Activated CD8-positive, alpha-beta memory T cell treated with anti-CD3 and anti-CD28 coated beads, Interleukin-2, amount 50 U/mL, for 4 hours (primary cell): ENCODE measurements at places on chromosomes 6 and 20.

- no peak for DNase-seq
These were observed 11.8 kb downstream of the CASS4 start for GRCh38 chr20:56423886-56424285.

GRCh38 chr6:119187596-119187995, 109.1 kb upstream of the FAM184A start:
- DNase-seq = no peak

- DNase-seq = peak; percentile 23
These were observed 611 bp downstream of the EPB41L2 start for GRCh38 chr6:131062241-131063027.

- no peak for DNase-seq
These were observed 103.4 kb downstream of the SYNDIG1 start for GRCh38 chr20:24572862-24573261.

DNA sequence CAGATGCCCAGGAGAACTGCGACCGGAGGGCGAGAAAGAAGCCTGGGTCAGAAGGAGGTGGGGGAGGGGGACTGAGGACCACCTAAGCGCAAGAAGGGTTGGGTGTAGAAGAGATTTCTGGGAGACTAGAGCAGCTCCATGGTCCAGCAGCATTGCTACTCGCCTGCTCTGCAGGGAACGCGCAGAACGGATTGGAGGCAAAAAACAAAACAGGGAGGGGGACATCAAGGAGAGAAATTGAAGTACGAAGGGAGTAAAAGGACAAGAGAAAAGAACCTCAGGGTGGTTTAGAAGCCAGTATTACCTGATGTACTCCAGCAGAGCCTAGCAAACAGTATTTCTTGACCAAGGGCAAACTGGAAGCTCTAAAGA, 537 bp upstream of the GABBR1 start:
- DNase-seq = no peak

- no peak for DNase-seq
These were observed 22.6 kb upstream of the SIRPB2 start for GRCh38 chr20:1513801-1514200.

GRCh38 chr20:62887152-62887859, 25.7 kb upstream of the TCFL5 start:
- no peak for DNase-seq

GRCh38 chr20:24089576-24089975, 101.0 kb upstream of the GGTLC1 start:
- DNase-seq = no peak

DNA sequence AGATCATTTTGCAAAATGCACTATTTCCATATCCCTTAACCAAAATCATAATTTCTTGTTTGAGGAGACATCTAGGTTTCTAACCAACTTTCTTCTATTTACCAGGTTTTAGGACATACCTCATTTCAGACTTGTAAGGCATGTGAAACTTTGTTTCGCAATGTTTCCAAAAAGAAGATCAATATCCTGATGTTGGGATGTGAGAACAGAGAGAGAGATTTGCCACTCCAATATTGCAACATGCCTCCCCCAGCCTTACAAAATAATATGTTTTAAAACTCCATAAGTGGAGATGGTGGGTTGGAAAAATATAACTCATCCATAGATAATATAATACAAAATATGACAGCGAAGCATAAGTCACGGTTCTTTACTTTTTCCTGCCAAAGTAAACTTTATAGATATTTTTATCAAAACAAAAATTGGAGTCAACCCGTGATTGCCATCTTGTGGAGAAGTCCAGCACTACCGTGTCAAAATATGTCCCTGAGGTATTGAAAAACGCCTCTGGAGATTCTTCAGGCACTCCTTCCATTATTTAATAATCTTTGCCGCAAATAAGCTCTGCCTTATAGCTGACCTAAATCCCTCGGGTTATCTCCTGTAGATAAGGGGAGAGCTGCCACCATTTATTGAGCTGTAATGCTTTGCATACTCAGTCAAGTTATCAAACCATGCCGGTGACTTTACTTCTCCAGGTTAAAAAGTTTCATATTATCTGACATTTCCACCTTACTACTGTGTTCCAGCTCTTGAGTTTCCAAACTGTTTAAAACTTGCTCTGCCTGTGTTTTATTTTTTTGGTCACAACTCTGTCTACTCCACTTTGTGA, 534.2 kb downstream of the HACE1 start:
- DNase-seq = no peak

- no peak for DNase-seq
These were observed 185.2 kb upstream of the ARG1 start for GRCh38 chr6:131387562-131388447.

DNA sequence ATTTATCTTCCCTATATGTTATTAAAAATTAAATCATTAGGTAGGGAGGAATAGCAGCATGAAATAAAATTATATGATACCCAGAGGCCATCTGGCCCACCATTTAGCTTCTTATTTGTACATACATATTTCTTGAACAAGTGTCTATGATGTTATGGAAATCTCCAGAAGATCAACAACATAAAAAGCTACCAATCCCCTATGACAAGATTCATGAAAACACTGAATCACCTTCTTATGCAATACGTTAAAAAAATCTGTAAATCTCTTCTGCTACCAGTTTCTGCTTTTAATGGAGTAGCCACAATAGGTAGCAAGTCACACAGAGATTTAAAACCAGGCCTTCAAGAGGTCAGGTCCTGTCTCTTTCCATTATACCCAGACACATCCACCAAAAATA, 125.8 kb upstream of the ENPP5 start:
- DNase-seq = no peak

DNA sequence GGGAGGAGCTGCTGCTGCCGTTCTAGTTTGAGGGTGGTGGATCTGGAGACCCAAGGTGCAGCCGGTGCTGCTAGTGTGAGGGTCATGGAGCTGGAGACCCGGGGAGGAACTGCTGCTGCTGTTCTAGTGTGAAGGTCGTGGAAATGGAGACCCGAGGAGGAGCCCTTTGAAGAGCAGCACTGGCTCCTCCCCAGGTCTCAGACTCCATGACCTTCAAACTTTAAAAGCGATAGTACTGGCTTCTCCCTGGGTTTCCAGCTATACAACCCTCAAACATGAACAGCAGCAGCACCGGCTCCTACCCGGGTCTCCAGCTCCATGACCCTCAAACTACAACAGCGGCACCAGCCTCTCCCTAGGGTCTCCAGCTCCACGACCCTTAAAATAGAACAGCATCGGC, 15.5 kb downstream of the ULBP3 start:
- DNase-seq = no peak

DNA sequence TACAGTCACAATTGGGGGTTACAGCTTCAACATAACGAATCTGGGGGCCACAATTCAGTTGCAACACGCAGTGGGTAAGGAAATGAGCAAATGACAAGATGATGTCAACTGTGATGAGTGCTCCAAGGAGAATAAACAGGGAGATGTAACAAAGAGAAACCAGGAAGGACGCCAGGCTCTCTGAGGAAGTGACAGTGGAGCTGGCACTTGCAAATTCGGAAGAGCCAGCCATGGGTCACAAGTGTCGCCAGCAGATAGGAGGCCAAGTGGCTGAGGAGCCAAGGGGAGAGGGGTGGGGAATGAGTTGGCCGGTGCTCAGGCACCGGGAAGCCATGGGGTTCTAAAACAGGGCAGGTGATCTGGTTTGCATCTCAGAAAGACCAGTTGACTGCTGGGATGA, 136.4 kb downstream of the EYA2 start:
- no peak for DNase-seq

GRCh38 chr6:30615219-30615957, 1.7 kb downstream of the PPP1R10 start:
- DNase-seq = no peak

DNA sequence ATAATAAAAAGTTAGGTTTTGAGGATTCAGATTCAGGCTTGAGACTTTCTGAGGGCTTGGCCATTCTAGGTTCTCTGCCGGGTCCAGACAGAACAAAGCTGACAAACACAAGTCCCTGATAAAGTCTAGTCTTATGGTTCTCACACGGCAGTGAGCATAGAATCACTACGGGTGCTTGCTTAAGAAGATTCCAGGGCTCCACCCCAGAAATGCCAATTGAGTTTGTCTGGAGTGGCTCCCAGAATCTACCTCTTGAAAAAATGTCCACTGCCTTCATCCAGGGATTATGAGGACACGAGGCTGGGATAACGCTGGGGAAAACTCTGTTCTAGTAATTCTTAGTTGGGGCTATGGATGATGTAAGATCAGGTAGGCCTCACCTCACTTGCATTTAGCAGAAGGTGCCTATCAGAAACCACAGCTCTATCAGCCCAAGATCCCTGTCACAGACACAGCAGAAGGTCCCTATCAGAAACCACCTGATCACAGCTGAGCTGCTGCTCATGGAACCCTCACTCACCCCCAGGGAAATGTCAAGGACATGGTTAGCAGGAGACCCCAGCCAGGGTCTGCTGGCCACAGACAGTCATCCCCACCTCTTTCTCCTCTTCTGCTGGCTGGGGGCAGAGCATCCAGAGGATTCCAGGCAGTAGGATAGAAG, 52.3 kb downstream of the RAB44 start:
- no peak for DNase-seq

- DNase-seq = peak; percentile 18
These were observed 743 bp downstream of the CMTR1 start for GRCh38 chr6:37433657-37434271.

DNA sequence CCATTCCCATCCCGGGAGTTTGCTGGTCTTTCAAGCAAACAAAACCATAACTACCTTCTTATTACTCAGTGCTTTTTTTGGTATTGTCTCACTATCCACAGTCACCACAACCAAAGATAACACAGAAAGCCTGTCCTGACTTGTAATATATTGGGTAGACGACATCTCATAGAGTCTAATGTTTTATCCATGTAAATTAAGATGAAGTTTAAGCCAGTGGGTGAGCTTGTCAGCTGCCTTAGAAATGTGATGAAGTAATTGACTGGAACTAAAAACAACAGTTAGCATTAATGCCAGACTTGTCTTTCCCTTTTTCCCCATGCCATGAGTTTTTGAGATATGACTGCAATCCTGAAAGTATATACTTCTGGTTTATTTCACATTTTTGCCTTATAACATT, 282.7 kb upstream of the PRDM1 start:
- DNase-seq = no peak

GRCh38 chr6:36592221-36592655, 1.9 kb upstream of the SRSF3 start:
- no peak for DNase-seq

DNA sequence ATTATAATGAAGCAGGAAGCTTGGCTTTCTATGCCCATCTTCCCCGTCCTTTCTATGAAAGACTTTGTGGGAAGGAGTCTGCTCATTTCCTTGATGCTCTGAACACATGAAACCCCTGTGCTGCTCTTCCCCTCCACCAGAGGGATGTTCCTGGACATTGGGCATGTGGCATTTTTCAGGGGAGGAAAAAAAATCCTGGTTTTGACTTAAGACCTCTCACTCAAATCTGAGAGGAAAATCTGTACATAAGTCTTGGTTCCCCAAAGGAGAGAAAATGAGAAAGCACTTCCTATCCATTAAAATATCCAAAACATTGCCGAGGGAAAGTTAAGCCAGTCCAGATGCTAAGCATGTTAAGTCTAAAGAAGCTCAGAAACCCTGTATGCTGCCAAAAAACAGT, 393.0 kb downstream of the PAX1 start:
- DNase-seq = no peak

- DNase-seq = no peak
These were observed 54.4 kb upstream of the CEP85L start for GRCh38 chr6:118705544-118706491.

- DNase-seq = no peak
These were observed 83.1 kb upstream of the FOXQ1 start for GRCh38 chr6:1228754-1229191.

GRCh38 chr6:15274692-15275387, 29.0 kb downstream of the JARID2 start:
- DNase-seq = no peak

DNA sequence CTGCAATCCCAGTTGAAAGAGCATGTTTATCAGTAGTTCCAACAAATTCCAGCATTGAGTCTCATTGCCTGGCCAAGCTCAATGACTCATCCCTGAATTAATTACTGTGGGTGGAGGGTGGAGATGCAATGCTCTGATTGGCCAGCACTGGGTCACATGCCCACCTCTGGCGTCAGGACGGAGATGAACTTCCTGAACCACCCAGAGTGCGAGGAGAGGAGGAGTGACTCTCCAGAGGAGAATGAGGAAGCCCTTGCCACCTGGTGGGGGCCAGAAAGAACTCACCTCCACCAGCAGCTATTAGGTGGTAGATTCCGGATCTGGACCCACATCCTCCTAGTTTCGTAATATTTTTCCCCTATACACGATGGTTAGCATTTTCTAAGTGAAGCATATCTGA, 283.9 kb downstream of the TBC1D7 start:
- no peak for DNase-seq

DNA sequence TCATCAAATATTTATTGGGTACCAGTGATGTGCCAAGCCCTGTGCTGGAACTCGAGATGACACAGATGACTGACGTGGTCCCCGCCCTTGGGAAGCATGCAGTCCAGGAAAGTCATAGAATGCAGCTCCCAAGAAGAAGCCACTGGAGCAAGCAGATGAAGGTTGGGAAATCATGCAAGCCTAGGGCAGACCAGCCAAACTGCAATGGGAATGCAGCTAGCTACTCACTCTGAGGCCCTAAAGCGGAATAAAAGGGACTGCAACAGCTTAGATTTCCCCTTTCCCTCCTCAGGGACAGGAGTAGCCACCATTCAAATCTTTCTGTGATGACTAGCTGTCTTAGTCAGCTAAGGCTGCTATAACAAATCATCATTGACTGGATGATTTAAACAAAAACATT, 152.2 kb downstream of the MAFB start:
- DNase-seq = no peak

GRCh38 chr6:7004581-7005297, 103.0 kb upstream of the RREB1 start:
- no peak for DNase-seq

GRCh38 chr20:48166082-48166835, 381.0 kb upstream of the SULF2 start:
- no peak for DNase-seq

DNA sequence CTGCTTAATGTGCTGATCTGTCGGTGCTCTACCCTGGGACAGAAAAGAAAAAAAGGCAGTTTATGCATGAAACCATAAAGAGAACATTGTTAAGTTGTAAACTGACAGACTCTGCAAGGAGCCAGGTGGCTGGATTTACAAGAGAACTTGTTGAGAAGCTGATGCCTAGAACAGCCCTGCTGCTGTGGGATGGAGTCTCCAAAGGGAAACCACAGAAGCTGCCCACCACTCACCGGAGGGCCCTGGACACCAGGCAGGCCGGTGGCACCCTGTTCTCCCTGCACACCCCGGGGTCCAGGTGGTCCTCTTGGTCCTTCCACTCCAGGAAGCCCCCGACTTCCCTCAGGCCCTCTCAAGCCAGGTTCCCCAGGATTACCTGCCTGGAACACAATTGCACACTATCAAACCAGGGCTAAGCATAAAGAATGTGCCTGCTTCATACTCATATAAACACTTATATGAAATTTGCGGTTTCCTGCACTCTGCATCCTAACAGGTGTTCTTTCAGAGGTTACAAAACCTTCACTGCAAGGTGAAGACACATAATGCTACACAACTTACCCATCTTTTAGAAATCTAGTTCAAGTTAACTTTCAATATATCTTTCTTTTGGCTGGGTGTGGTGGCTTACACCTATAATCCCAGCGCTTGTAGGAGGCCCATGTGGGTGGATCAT, 68.2 kb downstream of the COL9A1 start:
- no peak for DNase-seq
